Fibroblast of skin of back (primary cell): ENCODE measurements at places on chromosomes 11 and 22.

DNA sequence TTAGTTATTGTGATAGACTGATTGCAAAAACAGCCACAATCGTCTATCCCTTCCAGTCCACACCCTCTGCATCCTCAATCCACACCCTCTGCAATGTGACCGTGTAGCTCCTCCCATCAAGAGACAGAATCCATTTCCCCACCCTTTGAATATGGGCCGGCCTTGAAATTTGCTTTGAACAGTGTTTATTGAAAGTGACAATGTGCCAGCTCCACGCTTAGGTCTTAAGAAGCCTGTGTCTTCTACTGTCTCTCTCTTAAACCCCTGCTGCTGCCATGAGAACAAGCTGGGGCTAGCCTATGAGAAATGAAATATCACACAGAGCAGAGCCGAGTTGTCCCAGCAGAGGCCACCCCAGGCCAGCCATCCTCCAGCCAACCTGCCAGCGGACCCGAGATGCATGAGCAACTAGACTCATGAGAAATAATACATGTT lies 22.3 kb upstream of the MICAL2 start:
- DNase-seq: peak; percentile 98

GRCh38 chr11:12321217-12321937 lies 56.0 kb upstream of the PARVA start:
- no peak for DNase-seq

DNA sequence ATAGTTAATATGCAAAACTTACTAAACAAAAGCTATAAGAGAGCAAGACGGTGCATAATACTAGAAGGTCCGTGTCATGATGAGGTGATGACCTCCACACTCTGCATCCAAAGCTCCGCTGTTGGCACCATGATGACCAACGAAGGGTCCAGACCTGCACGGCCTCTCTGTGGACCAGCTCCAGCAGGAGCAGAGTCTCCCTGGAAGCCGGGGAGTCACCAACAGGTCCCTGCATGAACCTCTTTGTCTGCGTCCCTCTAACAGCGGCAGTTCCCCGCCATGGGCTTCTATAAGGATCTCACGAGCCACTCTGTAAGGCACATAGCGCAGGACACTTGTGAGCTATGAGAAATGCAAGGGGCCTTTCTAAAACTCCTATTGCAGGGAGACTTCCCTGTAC lies 517.3 kb downstream of the BRD1 start:
- no peak for DNase-seq

DNA sequence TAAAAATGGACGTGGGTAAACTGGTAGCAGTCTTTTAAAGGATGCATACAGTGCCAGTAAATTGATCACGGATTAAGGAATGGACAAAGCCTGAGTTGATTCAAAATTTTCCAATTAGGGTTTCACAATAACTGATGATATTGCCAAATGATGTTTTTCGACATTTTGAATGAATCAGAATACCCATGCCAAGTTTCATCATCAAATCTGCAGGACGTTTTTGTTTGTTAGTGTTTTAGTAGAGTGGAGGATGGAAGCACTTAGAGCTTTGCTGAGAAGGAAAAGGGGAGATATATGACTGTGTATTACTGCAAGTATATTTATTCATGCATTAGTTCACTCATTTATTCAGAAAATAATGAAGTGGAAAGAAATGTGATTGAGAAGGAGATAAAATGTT lies 78.3 kb downstream of the SLC17A6 start:
- no peak for DNase-seq

- DNase-seq: no peak
These were observed 12.4 kb upstream of the SLC39A13 start for GRCh38 chr11:47396049-47396320.

- DNase-seq: no peak
These were observed at the start of gene NXPE1 for GRCh38 chr11:114559425-114560310. Gene NXPE1 (minus strand): TSS chr11:114559881. CDS start chr11:114551201, 8,680 bp downstream.

DNA sequence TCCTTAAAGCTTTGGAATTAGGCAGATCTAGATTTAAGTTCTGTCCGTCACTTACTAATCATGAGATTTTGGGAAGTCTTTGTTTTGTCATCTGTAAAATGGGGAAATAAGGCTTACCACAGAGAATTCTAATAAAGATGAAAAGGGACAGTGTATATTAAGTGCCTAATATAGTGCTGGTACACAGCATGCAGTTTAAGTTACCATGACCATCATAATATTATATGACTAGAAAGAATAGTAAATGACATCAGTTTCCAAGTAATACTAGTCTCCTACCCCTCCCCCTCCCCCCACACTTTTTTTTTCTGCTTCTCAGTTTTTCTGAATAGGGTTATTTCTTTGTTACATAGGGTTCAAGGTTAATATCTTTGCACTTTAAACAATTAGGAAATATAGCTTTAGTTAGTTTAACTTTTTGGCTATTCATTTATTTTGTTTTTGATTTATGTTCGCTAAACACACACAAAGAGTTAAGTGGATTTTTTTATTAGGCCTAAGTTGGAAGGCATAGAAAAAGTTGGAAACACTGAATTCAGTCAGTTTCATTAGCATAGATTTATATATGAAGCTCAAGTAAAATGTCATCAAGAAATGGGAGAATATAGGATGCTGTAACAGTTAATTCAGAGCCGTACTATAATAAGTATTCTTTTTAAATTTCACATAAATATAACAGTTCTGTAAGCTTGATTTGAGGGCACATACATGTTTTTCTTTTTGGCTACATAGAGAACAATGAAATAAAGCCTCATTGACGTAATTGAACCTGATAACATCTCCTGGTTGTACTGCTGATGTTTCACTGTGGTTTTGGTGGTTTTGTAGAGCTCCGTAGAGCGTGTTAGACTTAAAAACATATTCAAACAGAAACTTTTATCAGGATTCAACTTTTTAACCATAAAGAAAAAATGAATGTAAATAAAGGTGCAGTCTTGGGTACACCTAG lies 121.2 kb downstream of the PDE3B start:
- DNase-seq: no peak

DNA sequence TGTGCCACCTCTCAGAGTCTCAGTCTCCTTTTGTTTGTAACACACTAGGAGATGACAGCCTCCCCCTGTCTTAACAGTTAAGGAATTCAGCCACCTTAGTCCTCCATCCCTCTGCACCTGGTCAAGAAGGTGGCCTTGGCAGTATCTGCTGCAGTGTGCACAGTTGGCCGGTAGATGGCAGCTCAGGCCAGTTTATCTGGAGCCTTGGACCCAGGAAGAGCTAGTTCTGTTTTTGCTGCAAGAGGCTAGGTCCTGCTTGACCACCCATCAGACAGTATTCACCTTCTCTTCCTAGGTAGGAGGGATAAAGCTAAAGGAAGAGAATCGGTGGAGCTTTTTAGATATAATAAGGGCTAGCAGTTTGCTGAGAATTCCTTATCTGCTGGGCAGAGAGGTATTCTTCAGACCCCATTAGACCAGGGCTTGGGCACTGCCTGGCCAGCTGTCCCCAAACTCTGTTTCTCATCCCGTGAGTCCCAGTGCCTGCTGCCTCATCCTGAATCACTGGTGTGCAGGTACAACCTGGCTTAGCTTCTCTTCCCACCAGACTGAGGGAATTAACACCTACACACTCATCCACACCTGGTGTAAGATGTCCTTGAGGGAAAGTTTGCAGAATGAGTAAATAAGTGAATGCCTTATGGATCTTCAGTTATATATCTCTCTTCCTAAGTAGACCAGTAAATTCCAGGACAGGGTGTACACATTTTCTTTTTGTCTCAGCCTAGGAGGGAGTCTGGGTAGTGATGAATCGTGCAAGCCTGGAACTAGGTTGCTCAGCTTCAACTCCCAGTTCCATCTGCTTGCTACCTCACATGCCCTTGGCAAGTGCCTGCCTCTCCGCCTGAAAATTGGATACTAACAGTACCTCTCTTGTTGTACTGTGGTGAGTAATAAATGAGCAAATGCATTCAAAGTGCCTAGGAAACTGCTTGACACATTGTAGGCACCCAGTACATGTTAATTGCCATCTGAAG lies 70.8 kb upstream of the NARS2 start:
- DNase-seq: peak; percentile 58

DNA sequence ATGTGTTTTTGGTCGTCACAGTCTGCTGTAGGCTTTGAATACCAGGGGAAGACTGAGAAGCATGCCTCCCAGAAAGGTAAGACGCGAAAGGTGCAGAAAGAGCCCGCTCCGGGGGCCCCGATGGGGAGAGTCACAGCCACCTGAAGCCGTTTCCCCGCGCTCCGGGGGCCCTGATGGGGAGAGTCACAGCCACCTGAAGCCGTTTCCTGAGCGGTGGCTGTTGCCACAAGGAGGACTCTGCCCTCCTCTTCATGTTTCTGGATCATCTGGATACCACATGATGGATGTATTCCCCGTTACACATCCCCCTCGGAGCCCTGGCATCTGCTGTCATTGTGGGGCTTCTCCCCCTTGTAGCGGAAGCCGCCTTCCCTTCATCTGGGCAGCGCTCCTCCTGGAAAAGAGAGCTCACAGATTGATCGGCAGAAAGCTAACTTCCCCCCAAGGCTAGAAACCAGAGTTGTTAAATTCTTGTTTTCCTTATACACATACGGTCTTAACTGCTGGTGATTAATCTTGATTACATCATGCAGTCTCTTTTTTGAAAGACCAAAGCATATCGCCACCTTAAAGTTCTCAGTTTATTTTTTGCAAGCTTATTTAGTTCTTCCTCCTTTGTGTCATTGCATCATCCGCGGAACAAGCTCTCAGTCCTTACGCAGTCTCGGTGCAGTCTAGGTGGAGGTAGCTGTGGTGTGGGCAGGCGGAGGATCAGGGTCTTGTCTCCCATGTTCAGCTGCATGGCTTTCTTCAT lies 17.5 kb downstream of the CTTN start:
- DNase-seq: peak; percentile 63

GRCh38 chr11:129895126-129896041 lies at the start of gene NFRKB:
Gene NFRKB (minus strand): TSS chr11:129895578. CDS start chr11:129892849, 2,729 bp downstream.
- peak; percentile 77 for DNase-seq

DNA sequence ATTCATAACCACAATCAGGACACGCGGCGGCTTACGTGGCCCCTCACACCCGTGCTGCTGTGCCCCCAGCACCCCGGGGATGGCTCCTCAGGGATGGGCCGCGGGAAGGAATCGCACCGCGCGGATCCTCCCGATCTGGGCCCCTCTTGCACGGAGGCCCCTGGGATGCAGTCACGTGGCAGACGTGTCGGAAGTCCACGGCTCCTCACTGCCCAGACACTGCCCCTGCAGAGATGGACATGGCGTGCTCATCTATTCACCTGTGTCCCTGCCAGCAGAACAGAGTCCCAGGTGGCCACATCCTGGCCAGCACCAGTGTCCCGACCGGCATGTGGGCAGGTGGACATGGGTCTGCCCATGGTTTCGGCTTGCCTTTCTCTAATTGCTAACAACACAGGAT lies 12.8 kb downstream of the MOB2 start:
- DNase-seq: no peak

DNA sequence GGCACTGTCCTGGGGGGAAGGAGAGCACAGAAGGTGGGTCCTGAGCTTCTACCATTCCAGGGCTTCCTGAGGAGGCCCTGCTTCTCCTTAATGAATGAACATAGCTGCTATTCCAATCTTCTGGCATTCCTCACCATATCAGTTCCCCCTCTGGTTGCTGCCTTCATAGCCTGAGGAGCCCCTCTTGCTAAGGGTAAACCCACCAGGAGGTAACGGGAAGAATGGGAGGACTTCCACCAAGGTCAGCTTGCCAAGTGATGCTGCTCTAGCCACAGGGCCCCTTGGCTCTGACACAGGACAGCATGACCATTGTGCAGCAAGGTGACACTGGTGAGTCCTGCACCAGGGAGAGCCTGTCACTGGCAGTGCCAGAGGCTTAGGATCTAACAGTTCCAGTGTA lies 1022.5 kb downstream of the TBC1D22A start:
- no peak for DNase-seq

- DNase-seq: no peak
These were observed 320.3 kb upstream of the ZC3H12C start for GRCh38 chr11:109772892-109773291.

DNA sequence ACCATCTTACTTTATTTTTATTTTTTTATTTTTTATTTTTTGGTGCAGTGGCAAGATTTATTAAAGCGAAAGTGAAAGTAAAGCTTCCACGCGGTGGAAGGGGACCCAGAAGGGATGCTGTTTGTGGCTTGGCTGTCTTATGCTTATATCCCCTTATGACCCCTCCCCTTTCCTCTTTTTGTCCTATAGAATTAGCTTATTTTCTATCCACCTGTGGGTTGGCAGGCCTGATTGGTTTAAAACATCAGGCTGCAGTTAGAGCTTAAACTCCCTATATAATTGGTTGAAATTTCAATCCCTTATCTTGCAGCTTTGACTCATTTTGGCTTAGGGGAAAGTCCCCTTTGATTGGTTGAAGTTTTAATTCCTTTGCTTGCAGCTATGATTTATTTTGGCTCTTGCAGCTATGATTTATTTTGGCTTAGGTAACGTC lies 50.5 kb downstream of the NNMT start:
- DNase-seq: no peak

DNA sequence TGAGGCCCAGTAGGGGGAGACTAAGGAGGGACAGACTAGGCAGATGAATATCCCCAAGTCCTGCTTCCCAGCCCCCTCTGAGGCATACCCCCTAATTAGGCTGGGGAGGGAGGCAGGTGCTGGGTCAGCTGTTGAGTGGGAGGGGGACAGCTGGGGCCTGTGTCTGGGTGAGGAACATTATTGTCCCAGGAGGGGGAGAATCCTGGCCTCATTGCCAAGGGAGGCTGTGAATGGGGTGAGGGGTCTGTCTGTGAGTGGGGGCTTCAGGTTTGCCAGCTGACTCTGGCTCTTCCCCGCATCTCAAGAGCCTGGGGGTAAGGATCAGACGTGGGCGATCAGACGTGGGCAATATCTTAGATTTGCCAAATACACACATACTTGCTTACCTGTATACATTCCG lies 2.1 kb downstream of the INPPL1 start:
- DNase-seq: no peak

DNA sequence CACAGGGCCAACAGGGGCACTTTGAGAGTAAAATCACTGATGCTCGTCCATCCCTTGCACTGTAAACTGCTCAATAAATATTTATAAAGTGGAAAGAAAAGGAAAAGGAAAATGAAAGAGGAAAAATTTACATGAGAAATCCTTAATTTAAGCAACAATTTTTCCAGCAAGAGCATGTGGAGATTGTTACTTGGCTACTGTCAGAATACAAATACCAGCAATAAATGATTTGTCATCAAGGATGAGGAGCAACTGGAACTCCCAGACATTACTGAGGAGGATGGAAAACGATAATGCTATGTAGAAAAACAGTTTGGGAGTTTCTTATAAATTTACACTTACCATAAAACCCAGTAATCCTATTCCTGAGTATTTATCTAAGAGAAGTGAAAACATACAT lies 123.0 kb downstream of the SGSM3 start:
- peak; percentile 19 for DNase-seq

GRCh38 chr11:1125803-1126202 lies 31.9 kb upstream of the MUC5AC start:
- DNase-seq: no peak

DNA sequence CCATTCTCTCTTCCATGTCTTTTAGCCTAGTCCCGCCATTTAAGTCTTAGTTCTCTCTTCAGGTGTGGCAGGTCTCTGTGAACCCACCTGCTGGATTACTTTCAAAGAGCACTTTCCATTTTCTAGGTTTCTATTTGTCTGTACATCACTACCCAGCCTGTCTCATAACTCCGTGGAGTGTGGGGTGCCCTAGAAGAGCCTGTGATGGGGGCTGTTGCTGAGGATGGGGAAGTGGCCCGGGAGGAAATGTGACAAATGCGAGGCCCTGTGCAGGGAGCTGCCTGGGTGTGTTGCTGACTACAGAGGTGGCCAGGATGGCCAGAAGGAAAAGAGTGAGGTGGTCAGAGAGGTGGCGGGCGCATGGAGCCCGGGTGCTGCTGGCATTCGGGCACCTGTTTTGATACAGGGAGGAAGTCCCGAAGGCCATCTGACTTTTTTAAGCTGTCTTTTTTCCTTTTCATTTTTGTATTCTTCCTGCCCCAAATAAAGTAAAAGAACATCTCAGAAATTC lies 10.7 kb downstream of the DGCR8 start:
- no peak for DNase-seq
